ENCODE measurements at places on chromosomes 3 and 15.

DNA sequence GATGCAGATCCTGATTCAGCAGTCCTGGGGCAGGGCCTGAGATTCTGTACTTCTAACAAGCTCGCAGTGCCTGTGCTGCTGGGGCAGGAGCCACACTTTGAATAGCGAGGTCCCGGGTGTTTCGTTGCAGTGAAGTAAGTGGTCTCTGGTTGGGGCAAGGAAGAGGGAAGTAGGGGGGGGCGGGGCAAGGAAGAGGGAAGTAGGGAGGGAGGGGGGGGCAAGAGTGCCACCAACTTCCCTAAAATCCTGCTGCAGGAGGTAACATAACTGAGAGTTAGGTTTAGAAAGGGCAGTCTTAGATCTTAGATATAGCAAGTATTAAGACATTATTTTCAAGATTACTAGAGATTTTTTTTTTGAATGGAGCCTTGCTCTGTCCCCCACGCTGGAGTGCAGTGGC, 35.5 kb downstream of the CRTAP start:
- DNase-seq, result no peak

GRCh38 chr3:183825456-183826161, at the start of gene MAP6D1:
Gene MAP6D1 (minus strand): TSS chr3:183825577. CDS start chr3:183825547, 30 bp downstream.
- peak; percentile 66 for DNase-seq

DNA sequence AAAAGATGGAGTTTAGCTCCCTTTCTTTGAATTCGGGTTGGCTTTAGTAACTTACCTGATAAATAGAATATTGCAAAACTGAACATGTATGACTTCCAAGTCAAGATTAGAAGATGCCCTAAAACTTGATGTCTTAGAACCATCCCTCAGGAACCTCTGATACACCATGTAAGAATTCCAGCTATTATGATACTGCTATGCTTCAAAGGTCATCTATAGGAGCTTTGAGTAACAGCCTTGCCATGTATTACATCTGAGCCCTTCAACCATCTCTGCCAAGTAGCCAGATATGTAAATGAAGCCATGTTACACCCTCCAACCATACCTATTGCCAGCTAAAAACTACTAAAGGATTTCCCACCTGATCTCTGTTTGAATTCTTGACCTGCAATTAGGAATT, 854.2 kb downstream of the SI start:
- DNase-seq, result no peak

GRCh38 chr15:59847968-59848367, 156.1 kb upstream of the FOXB1 start:
- no peak for DNase-seq

- no peak for DNase-seq
Measured at GRCh38 chr15:93583552-93583951, 494.5 kb upstream of the RGMA start.

- DNase-seq, result no peak
Measured at GRCh38 chr15:58934521-58934920, 1.0 kb upstream of the SLTM start.

- no peak for DNase-seq
Measured at GRCh38 chr15:99105514-99106341, 848 bp downstream of the SYNM start.

- peak; percentile 50 for DNase-seq
Measured at GRCh38 chr15:96326328-96327154, 4.0 kb upstream of the NR2F2 start.

GRCh38 chr3:21466476-21466875, 284.5 kb downstream of the ZNF385D start:
- DNase-seq, result no peak

DNA sequence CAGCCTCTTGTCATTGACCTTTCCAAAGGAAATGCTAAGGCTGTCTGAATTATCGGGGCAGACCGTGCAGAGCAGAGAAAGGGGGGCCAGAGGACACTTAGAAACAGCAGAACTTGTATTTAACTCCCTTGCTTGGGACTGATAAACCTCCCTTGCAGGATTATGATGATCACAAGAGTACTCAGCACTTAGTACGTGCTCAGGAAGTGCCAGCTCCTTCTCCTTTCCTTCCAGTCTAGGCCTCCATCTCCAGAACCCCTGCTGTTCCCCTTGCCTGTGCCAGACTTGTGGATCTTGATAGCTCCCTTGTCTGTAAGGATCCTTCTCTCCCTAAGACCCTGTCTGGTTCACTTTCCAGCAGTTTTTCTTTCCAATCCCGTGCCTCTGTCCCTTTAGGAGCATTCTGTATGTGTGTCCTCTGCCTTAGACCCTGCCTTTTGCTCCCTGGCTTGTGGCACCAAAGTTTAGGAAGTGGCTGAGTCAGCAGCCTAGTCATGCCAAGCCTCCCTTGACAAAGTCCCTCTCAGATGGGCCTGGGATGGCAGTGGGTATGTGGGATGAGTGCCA, 747 bp downstream of the SORD start:
- no peak for DNase-seq

GRCh38 chr3:108461661-108462111, 48.7 kb downstream of the MYH15 start:
- no peak for DNase-seq

GRCh38 chr15:38297623-38298388, 45.2 kb downstream of the SPRED1 start:
- no peak for DNase-seq

DNA sequence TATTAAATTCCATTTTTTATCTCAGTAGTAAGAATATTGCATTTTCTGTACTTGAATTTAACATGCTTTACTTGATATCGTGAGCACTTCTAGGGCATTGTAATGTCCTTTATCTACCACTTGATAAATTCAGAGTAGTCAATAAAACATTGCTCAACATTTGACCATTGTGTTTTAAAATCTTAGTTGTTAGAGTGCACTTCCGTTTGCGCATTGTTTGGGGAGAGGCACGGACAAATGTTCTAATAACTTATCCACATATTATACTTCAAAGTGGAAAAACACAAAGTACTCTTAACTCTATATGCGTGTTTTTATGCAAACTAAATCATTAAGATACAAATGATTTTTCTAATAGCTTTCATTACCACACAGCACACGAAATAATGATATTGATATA, 419 bp downstream of the FAM227B start:
- peak; percentile 17 for DNase-seq

DNA sequence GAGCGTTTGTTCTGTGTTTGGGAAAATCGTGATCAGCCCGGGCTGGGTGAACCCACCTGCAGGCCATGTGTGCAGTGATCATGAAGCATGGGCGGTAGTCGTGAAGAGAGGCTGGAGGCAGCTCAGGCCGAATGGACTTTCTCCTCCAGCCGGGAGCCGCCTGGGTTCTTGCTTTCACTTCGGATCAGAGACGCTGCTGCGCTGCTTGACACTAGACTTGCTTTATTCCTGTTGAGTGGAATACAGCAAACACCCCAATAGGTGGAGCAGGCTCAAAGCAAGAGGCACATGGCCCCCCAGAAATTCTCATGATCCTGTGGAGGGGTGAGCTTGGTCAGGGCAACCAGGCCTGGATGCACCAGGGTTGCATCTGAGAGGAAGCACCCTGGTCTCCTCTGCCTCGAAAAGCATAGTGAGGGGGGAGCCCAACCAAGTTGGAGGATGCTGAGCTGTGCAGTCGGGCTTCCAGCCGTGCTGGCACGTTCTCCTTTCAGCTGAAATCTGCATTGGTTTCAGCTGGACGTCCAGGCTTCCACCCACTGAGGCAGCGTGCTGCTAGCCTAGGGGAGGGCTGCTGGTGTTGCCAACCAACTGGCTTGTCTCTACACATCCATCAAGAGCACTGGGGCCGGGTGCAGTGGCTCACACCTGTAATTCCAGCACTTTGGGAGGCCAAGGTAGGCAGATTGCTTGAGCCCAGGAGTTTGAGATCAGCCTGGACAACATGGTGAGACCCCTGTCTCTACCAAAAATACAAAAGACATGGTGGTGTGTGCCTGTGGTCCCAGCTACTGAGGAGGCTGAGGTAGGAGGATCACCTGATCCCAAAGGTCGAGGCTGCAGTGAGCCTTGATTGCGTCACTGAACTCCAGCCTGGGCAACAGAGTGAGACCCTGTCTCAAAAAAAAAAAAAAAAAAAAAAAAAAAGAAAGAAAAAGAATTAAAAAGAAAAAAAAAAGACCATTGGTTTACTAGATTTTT, 2.8 kb upstream of the NRROS start:
- DNase-seq, result no peak

DNA sequence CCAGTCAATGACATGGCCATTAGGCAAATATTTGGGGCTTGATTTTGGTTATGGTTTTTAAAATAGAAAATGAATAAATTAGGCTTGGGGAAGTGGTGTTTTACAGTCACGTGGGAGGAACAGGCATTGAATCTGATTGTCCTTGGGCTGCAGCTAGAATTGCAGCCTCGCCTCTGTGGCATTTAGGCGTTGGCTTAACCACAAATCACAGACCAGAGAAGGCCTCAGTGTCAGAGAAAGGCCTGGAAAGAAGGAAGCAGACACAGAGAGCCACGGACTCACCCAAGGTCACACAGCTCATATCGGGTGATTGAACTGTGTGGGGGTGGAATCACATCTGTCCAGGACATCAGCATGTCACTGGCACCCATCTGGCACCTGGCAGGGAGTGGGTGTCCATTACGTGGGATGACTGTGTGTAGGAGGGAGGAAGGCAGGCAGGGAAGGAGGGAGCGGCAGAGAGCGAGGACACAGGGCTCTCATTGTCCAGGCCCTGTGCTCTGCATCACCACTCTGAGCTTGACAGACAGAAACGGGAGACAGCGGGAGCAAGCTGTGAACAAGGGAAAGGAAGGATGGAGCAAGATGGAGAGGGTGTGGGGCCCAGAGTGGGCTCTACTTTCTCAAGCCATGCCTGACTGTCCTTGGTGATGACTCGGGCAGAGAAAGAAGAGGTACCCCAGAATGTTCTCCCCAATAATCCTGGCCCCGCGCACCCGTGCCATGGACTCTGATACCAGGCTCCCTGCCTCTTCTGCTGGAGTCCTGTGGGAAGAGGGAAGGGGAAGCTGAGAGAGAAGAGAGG, 186.4 kb downstream of the FAM43A start:
- DNase-seq, result no peak

DNA sequence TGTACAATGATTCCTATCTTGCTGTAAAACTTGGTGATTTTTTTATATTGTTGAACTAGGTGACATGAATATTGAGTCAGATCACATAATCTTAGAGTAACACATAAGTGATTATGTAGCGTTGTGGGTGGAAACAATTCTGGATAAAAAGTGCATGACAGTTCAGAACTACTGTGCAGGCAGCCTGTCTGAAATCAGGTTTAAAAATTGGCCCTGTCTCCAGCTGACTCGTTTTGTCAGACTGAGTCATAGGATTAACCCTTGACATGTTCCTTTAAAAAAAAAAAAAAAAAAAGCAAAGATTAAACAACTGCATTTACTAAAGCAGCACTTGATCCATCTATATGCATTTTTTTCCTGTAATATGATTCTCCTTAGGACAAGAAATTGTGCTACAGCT, 160.0 kb upstream of the CGNL1 start:
- DNase-seq, result no peak

Measured in cerebellar cortex (tissue), 1 donor.